Stimulated activated CD8-positive, alpha-beta memory T cell treated with anti-CD3 and anti-CD28 coated beads, Interleukin-7, amount 100 ng/mL, for 24 hours (primary cell): ENCODE measurements at places on chromosomes 11 and 22.

DNA sequence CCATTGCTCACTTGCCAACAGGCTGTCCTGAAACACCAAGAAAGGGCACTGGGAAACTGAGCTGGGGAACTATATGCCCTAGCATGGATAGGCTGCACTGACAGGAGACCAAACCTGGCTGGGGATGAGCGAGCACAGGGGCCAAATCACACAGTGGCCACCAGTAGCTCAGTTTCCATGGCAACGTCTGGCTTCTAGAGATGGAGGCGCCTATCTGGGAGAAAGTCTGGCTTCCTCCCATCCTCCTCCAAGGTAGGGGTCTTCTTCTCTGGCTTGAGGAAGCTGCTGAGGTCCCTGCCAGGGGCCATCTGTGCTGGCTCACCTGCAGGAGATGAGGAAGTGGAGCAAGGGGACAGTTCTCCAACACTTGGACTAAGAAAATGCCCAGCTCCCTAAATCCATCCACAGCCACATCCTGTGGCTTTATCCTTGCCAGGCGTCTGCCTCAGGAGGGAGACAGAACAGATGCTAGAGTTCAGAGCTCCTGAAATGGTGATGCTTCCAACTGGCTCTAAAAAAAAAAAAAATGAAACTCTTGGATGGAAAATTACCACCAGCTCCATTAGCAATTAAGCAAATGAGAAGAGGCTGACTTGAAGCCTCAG lies 48.3 kb downstream of the SYT13 start:
- DNase-seq = no peak

GRCh38 chr11:61744609-61745156 lies 7.8 kb upstream of the MYRF start:
- no peak for DNase-seq

GRCh38 chr22:42679691-42680090 lies 30.5 kb upstream of the CYB5R3 start:
- no peak for DNase-seq

DNA sequence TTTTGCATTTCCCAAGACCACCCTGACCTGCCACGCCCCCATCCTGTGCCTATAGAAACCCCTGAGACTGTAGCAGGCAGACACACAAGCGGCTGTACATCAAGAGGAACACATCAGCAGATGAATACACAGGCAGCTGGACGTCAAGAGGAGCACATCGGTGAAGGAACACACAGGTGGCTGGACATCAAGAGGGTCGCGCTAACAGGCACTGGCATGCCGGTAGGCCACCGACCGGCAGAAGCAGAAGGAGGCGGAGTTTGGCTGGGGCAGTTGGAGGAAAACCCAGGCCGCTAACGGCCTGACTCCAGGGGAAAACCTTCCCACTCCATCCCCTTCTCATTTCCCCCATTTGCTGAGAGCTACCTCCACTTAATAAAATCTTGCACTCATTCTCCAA lies 5.4 kb upstream of the IPO7 start:
- DNase-seq = no peak

DNA sequence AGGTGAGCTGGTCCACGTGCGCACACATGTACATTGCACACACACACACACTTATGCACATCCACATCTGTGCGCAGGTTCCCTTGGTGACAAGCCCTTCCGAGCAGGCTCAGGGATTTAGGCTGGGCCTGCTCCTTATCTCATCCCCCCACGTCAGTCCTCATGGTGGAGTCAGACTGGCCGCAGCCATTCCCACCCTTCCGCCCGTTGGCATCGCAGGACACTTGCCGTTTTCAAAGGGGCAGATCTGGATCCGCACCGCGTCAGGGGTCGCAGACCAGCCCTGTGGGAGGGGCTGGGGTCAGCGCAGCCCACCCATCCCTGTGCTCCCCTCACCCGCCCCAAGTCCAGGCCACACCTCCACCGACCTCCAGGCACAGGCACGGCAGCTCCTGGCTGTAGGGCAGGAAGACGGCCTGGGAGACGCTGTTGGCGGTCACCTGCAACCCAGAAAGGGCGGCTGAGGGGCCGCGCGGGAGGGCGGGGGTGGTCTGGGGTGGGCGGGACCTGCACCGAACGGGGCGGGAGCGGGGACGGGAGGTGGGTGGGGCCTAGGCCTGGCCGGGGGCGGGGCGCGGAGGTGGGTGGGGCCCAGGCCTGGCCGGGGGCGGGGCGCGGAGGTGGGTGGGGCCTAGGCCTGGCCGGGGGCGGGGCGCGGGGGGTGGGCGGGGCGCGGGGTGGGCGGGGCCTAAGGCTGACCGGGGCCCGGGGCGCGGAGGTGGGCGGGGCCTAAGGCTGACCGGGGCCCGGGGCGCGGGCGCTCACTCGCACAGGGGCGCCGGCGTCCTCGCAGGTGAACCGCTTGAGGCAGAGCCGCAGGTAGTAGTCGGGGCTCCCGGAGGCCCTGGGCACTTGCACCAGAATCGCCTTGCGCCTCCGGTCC lies 13.3 kb downstream of the IL17REL start:
- DNase-seq = no peak

DNA sequence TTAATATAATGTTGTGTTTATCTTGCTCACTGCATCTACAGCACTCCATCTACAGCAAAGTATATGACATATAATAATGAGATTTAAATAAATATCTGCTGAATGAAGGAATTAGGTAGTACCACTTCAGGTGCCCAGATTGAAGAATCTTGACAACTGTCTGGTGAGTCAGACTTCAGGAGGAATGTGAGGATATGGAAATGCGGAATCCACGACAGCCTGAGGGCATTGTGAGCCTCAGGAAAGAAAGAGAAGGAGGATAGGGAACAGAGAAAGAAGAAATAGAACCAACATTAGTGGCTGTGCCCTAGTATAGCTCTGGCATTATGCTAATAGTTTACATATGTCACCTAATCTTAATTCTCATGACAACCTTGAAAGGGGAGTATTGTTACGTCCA lies 304.4 kb downstream of the AASDHPPT start:
- no peak for DNase-seq

DNA sequence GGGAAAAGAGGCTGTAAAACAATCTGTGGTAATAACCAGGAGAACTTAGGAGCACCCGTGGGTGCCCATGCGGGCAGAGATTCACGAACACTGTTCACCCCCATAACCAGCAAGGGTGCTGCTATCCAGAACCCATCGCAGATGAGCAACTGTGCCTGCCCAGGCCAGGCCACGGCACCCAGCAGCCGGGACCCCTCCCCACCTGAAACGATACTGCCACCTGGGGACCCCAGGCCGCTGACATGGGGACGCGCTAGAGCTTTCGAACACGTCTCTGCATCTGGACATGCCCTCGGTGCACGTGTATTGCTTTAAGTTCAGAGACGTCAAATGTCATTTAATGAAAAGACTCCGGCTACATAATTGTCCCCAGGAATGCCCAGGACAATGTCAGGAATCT lies 14.3 kb upstream of the MUC2 start:
- no peak for DNase-seq

DNA sequence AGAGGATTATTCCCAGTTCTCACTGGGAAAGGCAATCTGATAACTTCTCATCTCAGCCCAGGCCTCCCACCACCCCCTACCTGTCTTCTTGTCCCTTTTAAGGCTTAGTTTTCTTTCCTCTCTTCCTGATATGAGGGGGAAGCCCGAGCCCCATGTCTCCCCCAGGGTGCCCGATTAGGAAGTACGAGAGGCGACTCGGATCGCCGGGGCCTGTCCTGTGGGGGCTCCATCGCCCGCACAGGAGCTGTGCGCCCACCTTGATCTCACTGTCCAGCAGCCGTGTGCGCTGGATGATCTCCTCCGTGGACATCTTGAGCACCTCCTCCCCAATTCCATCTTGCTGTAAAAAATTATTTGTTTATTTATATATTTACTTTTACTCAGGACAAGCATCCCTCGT lies 628 bp downstream of the PSMC3 start:
- DNase-seq = no peak

DNA sequence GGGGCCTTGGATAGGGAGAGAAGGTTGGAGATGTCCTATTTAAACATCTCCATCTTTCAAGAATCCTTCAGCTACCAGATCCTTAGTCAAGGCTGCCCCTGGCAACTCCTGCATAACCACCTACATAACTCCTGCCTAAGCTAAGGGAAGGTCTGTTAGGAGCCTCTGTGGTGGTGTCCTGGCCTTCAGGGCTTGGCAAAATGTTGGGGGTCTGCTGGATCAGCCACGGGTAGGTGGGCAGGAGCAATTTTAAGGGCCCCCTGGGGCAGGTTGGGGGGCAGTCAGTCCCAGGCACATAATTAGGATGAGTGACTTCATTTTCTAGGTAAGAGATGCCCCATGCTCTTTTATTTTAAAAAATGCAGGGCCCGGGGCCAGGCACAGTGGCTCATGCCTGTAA lies 25.9 kb downstream of the USH1C start:
- no peak for DNase-seq

DNA sequence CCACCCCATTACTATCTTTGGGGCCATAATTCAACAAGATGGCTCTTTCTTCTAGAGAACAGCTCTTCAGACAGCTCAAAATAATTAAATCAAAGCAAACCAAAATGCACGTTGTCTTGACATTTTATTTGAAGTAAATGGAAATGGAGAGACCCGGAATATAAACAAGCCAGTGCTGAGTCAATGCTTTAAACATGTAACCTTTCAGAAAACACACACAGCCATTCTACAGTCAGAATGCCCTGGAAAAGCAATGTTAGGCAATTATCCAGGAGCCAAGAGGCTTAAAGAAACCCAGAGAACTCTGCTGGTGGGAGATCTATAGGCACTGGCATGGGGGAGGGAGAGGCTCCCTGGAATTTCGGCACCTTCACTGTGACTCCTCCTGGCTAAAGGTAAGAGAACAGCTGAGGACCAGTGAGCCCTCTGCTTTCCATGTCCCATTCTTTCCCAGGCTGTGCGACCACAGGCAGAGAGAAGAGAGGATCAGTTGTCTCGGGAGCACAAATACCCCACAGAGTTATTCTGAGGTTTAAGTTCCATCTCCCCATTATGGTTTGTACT lies 254.0 kb upstream of the CCDC90B start:
- DNase-seq = no peak
